ENCODE measurements at places on chromosomes 12 and 14.

- no peak for DNase-seq
These were observed 333.6 kb downstream of the DPF3 start for GRCh38 chr14:72560331-72560730.

GRCh38 chr12:68835333-68835908 is 27.4 kb downstream of the MDM2 start:
- DNase-seq, result no peak

GRCh38 chr12:11795192-11795912 is 145.9 kb downstream of the ETV6 start:
- DNase-seq, result no peak

GRCh38 chr12:97960741-97961608 is 498.4 kb downstream of the RMST start:
- no peak for DNase-seq

- no peak for DNase-seq
These were observed 232.6 kb downstream of the EFCAB11 start for GRCh38 chr14:89721956-89722355.

GRCh38 chr12:125068391-125068790 is 3.2 kb downstream of the AACS start:
- no peak for DNase-seq

DNA sequence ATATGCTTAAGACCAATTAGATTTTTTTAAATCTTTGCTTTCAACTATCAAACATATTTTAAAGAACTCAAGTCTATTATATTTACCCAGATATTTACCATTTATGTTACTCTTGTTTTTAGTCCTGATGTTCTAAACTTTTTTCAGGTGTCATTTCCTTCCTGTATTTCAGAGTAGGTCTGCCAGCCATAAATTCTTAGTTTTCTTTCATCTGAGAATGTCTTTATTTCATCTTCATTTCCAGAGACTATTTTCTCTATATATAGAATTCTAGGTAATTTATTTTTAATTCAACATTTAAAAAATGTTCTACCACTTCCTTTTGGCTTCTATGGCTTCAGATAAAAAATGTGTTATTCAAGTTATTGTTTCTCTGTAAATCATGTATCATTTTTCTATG is 218.2 kb upstream of the AMIGO2 start:
- DNase-seq, result no peak

DNA sequence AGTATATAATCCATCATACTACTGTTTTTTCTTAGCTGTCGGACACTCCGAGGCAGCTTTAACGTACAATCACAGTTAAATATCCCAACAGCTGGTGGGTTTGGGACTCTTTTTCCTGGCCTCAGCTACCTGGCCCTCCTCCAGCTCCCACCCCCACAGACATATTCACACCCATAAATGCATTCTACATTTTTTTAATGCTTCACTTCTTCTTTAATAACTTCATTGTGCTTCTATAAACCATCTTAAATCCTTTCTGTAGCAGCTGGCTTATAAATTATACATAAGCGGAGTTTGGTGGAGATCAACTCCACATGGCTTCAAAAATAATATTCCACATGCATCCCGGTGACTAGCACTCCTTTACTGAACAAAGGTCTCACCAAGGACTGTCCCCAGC is 33.3 kb downstream of the TDG start:
- no peak for DNase-seq

GRCh38 chr12:129887101-129887500 is 16.7 kb downstream of the TMEM132D start:
- DNase-seq, result no peak

DNA sequence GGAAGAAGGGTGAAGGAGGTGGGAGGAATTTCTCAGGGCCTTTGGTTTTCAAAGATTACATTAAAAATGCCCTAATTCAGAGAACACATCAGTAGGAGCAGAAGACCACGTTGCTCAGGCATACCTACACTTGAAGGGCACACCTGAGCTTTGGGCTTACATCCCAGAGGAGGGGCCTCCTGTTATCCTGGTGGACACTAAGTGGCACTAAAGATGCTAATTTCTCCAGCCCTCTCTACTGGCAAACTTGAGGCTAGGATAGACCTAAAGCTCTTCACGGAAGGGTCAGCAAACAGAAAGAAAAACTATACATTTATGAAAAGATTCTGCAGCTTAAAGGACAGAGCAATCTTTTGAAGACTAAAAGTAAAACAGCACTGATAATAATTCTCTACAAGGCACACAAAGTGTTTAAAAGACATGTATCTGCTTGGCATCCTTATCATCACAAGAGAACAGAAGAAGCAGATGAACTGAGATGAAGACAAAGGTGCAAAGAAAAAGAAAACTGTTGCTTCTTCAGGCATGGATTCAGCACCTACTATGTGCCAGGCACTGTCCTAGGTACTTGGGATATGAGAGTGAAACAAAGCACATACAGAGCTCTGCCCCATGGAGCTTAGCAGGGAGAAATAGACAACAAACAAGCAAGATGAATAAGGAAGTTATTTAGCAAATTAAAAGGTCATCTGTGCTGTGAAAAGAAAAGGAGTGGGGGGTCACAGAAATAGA is 137.5 kb downstream of the NUAK1 start:
- no peak for DNase-seq

GRCh38 chr12:116861320-116861719 is 19.9 kb downstream of the HRK start:
- DNase-seq, result no peak

GRCh38 chr12:70692681-70693288 is 55.6 kb upstream of the PTPRB start:
- no peak for DNase-seq

DNA sequence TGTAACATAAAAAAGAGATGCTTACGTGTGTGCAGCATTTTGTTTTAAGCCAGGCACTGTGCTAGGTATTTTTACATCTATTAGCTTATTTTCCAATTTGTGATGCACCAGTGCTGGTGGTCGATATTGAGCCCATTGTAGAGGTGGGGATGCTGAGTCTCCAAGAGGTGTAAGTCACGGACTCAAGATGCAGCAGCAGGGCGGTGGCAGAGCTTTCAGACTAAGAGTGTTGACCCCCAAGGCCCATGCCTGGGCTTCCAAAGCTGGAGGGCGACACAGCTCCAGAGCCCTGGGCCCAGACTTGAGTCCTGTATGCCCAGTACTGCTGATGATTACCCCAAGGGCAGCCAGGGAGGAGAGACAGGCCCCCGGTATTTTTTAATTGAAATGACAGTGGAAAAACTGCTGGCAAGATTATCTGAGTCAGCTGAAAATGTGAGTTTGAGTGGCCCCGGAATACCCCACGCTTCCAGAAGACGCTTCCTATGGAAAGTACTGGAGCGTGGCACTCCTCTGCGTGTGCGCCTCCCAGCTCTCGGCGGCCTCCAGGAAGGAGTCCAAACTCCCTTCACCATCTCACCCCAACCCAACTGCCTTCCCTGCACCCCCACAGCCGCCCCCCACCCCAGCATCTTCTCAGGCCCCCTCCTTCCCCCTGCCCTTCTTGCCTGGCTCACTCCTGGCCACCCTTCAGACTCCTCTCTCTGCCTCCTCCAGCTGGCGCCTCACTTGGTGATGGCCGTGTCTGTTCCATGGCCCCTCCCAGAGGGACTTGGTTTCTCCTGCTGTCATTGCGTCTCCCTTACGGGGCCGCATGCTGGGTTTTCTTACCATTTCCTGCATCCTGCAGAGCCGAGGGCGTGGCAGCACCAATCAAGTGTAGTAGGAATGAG is 40.7 kb downstream of the ELK3 start:
- DNase-seq, result no peak

DNA sequence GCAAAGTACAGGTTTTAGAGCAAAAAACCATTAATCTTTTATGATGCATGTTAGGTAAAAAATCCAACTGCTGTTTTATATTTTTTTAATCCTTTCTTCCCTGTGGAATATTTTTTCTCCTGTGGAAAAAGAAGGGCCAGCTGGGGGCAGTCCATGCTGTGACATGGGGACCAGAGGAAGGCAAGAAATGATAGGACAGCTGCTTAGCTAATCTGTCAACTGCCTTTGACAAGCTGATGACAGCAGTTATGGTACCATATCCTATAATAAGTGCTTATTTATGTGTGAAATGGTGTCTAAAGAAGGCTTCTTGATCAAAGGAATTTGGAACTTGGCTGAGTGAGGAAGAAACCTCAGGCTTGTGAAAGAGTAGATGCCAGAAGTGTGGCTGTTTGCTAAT is 452.4 kb upstream of the NOVA1 start:
- DNase-seq, result no peak

GRCh38 chr14:86794689-86795088 is 1198.3 kb downstream of the GALC start:
- no peak for DNase-seq

DNA sequence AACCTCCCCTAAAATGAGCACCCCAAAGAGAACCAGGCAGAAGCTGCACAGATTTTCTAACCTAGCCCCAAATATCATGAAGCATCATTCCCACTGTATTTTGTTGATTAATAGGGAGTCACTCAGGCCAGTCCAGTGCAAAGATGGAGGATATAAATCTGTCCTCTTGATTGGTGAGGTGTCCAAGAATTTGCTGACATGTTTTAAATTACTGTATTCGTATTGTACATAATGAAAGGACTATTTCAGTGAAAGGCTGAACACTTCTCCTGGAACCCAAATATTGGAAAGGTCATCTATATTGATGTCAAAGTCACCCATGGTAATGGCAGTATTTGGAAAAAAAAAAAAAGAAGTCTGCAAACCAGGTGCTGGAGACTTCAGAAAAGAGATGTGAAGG is 477.5 kb downstream of the RMST start:
- no peak for DNase-seq

Measured in cardiac septum (tissue), 1 donor.